Neural crest cell (in vitro differentiated cells): ENCODE measurements at places on chromosomes 4 and X. TPM values are rescaled to one million over a fixed set of nuclear protein-coding genes. Genes with fewer than 3 reads are reported as not detected.

DNA sequence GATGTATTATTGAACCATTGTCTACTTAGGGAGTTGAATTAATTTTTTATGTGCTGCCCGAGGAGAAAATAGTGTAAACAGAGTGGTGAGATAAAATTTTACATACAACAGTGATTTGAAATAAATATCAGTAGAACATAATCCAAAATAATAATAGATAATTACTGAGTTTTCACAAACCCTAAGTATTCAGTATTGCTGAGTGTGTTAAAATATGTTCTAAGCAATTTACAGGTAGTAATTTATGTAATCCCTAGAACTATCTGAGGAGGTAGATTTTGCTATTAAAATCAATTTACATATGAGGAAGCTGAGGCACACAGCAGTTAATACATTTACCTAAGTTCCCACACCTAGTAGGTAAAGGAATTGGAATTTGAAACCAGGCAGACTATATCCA is 134.7 kb upstream of the FAT1 start:
- no peaks in the 10 kb centered on the region for H3K4me1 ChIP-seq
- H3K4me3 ChIP-seq = no peak overlapping the region
- DNase-seq = no peak
- H3K36me3 ChIP-seq = peaks cover 8% of the 10 kb centered on the region

DNA sequence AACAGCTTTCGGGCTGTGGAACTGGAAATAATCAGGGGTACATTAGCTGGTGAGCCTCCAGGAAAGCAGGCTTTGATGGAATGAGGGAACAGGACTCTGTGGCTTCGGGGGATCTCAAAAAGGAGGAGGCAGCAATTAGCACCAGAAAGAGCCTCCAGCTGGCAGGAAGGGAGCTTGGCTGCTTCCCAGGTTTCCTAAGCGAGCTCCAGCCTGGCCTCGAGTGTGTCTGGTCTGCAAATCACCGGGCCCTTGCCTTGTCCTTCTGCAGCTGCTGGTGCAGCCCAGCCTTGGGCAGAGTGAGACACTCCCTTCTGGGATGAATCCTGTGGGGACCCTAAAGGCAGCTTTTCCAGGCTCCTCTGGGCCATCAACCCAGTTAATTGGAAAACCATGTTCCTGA is 10.7 kb upstream of the PDHA1 start:
- no peaks in the 10 kb centered on the region for H3K27me3 ChIP-seq
- H3K4me1 ChIP-seq = peaks cover 14% of the 10 kb centered on the region
- H3K36me3 ChIP-seq = peaks cover 7% of the 10 kb centered on the region
- H3K4me3 ChIP-seq = no peak overlapping the region

DNA sequence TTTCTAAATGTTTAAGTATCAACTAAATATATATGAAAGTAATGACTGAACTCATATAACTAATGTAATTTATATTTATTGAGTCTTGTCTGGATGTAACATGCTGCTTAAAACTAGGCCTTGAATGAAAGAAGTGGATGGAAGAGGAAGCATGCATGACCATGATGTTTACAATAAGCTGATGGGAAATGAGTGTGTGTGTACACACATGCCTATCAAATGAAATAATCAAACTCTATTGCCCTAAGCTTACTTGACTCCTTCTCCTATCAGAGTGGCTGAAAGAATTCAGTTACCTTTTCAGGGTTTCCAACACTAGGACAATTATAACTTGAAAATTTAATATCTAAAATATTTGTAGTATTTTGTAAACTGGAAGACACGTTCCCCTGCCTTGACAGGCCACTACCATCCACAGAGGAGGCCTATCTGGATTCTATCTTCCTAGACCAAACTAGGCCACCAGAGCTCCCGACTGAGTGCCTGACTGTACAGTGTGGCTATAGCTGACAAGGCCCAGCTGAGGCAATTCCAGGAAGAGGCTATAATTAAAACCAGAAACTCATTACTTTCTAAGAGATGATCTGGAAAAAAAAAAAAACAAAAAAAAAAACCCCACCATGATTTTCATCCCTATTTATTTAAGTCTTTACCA is 7.6 kb downstream of the ARSJ start:
- peaks cover 6% of the 10 kb centered on the region for H3K27me3 ChIP-seq
- no peak overlapping the region for H3K27ac ChIP-seq
- no peaks in the 10 kb centered on the region for H3K36me3 ChIP-seq
- DNase-seq = no peak

DNA sequence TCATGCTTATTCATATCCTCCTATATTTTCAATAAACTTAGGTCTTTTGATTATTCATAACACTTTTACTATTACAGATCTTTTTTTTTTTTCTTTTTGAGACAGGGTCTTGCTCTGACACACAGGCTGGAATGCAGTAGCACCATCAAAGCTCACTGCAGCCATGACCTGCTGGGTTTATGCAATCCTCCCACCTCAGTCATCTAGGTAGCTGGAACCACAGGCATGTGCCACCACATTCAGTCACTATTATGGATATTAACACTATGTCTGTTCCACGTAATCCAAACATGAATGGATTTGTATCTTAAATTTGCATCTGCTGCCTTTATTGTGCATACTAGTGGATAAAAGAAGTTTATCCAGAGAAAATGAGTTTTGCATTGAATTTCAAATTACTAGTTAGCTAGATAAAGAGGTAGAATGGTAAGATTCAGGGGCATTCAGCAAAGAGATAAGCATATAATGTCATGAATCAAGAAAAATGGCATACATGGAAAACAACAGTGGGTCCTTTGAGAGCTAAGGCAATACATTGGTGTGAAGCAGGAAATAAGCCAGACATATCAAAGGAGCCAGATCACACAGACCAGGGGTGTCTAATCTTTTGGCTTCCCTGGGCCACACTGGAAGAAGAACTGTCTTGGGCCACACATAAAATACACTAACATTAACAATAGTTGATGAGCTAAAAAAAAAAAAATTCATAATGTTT is 13.9 kb downstream of the ANAPC10 start:
- H3K4me3 ChIP-seq = no peak overlapping the region
- peaks cover 8% of the 10 kb centered on the region for H3K4me1 ChIP-seq
- DNase-seq = no peak

- no peaks in the 10 kb centered on the region for H3K27me3 ChIP-seq
- no peak overlapping the region for H3K4me3 ChIP-seq
- no peaks in the 10 kb centered on the region for H3K36me3 ChIP-seq
- peaks cover 14% of the 10 kb centered on the region for H3K4me1 ChIP-seq
Observed at GRCh38 chr4:38769857-38770256, 12.9 kb downstream of the TLR10 start.

The RAB39B gene
- total RNA-seq = 6.5 and 7.3 TPM in 2 replicates

DNA sequence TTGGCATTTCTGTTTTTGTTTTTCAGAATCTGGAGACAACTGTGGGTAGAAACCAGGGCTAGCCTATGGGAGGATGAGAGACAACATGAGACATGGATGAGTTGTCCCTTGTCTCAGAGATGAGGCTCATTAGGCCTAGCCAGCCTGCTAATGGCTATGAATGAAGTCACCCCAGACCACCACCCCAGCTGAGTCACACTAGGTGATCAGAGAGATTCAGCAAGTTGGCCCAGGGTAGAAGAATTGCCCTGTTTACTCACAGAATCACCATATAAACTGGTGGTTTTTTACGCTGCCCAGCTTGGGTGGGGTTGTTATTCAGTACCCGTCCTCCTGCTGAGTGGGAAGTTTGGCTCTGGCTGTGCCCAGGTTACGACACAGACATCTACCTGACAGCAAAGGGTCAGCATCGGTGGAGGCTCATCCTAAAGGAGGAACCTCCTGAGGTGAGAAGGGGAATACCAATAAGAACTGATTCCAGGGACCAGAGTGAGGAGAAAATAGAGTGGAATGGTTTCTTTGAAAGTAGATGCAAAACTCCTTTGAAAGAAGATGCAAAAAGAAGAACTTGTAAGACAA is 17.2 kb upstream of the ARSJ start:
- H3K27me3 ChIP-seq = no peaks in the 10 kb centered on the region
- no peak overlapping the region for H3K4me3 ChIP-seq
- H3K27ac ChIP-seq = no peak overlapping the region
- no peak for DNase-seq

DNA sequence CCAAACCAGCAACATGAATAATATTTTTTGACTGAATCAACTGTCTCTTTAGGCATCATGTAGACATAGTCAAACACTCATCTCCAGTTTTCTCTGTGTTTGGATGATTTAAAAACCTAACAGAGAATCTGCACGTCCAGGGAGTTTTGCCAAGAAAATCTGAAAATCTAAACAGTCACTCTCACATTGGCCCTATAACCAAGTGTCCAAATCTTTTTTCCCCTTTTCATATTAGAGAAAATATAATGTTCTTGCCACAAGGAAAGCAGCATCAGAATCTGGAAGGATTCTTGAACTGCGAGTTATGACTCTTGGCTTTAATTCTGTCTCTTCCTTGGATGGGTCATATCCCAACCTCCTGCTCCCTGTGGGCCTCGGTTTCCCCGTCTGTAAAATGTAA is 8.8 kb upstream of the CHRDL1 start:
- no peak for DNase-seq
- no peak overlapping the region for H3K4me3 ChIP-seq
- no peaks in the 10 kb centered on the region for H3K27me3 ChIP-seq
- no peak overlapping the region for H3K27ac ChIP-seq
- peaks cover 5% of the 10 kb centered on the region for H3K4me1 ChIP-seq
